ENCODE measurements at places on chromosomes 4 and X.
A peak's percentile ranks its signal among the peaks of the same experiment; 100 is the strongest.

DNA sequence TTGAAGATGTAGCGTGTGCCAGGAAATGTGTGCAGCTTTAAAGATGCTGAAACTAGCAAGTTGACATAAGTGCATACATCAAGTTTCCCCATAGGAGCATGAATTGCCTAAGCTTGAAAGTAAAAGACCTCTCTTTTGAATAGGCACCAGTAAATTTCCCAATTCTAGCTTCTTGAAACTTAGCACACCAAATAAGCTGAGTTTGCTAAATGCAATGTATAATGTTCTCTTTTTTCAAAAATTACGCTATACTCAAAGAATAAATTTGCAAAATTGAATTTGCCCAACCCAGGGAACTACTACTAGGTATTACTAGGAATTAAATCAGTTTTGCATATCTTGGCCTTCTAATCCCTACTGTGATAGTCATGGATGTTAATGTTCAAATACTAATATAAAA, 923.9 kb upstream of the LCORL start:
- DNase-seq, result no peak

DNA sequence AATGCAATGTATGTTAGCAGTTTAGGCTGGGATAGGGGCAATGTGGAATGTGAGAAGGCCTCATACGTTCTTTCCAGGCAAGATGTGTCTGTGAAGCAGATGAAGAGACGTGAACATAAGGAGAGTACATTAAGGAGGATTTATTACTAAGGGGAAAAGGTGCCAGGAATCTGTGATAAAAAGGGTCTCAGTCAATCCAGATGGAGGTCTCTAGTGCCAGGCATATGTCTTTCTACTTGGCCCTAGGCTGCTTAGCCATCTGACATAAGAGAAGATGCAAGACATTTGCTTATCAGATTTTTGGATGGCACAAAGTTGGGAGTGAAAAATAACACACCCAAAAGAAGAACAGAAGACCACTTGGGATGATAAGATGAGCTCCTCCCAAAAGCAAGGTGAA, 93.0 kb upstream of the PRKG2 start:
- DNase-seq, result no peak

GRCh38 chr4:106493086-106493485, 124.5 kb upstream of the GIMD1 start:
- no peak for DNase-seq

GRCh38 chrX:44228621-44229020, 114.9 kb downstream of the EFHC2 start:
- DNase-seq, result no peak

DNA sequence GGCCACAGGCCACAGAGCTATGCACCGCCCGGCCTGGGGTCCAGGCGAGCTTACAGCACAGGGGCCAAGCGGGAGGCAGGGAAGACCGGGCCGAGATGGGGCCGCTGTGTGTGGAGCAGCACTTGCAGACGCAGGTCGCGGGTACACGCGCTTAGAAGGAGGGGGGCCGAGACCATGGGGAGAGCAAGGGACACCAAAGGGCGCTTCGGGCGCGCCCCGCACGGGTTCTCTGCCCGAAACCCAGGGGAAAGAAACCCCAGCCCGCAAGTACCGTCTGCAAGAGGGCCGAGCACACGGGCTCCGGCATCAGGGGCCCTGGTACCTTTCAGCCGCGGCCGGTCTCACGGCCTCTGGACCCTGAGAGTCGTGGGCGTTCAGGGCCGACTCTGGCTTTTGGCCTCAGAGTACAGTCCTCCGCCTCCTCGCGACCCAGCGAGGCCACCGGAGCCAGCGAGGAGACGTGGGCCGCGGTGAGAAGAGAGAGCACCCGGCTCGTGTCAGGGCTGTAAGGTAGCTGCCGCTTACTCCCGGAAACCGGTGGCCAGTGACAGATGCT, 342 bp downstream of the EOLA2 start:
- DNase-seq, result no peak

DNA sequence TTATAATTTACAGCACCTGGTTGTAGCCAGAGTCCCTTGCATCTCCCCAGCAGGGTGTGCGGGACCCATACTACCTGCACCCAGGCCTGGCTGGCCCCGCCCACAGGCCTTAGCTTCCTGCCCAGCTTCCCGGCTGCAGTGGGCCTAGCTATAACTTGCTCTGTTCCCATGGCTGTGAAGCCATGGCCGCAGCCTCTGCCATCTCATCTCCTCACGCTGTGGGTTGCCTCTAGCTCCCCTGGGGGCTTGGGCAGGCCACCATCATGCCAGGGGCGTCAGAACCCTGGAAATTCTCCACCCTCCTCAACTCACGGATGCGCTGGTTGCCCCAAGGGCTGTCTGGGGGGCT, 26.1 kb upstream of the SORBS2 start:
- no peak for DNase-seq

- DNase-seq, result no peak
These were observed 22.4 kb upstream of the STIM2 start for GRCh38 chr4:26837993-26838842.

GRCh38 chr4:181350615-181351415, 892.4 kb upstream of the TENM3 start:
- DNase-seq, result no peak

DNA sequence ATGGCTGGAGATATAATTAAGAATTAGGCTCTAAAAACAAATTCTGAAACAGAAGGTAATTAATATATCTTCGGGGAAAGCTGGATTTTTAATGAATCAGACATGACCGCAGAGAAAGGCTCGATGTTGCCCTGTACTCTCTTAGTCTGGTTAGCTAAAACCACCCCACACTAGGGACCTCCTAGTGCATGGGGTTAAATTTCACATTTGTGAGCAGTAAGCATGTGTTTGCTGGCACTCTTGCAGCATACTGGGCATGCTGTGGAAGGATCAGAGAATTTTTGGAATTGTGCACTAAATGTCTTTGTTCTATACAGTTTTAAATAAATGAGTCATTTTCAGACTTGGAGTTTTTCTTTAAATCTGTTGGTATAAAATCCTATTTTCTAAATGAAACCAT, 475.6 kb upstream of the FTHL17 start:
- no peak for DNase-seq

GRCh38 chr4:121799867-121800501, 1.1 kb upstream of the EXOSC9 start:
- no peak for DNase-seq

DNA sequence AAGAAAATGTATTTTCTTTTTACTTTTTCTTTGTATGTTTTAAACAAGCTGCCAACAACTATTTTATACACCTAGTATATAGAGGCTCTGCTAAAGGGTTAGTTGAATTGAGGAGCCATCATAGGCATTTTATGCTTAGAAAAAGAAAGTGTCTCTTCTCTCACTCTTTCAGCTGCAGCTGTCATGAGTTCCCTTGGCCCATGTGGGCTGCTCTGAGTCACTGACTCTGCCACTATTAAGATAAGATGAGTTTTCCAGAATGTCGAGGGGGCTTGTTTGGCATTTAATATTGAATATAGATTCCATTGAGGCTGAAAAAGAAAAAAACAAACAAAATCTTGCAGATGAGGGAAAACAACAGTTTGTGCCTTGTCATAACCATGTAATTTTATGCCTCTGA, 126.0 kb upstream of the PAQR3 start:
- DNase-seq, result no peak

GRCh38 chr4:25180524-25181131, 20.4 kb upstream of the SEPSECS start:
- no peak for DNase-seq

GRCh38 chr4:151700566-151701316, 60.1 kb downstream of the GATB start:
- no peak for DNase-seq

- DNase-seq, result no peak
These were observed 48.8 kb downstream of the AFAP1 start for GRCh38 chr4:7890635-7891393.

GRCh38 chr4:85555206-85555605, 80.3 kb downstream of the ARHGAP24 start:
- DNase-seq, result no peak

DNA sequence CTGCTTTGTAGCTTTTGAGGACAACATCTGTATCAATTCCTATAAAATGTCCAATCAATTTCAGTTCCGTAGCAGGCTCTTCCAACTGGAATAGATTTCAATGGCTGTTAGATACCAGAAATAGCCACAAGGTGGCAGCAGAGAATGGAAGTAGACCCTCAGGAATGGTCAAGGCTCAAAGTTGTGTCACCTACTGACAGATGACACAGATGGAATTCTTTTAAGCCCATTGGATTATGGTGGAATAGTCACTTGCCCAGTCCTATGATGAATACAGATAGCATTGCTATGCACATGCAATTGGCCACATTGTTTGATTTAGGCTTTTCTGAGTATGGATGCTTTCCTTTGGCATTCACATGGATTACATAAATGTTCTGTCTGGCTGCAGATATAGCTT, 130.4 kb upstream of the RADX start:
- no peak for DNase-seq

GRCh38 chr4:100836929-100837328, 319.1 kb upstream of the EMCN start:
- no peak for DNase-seq

DNA sequence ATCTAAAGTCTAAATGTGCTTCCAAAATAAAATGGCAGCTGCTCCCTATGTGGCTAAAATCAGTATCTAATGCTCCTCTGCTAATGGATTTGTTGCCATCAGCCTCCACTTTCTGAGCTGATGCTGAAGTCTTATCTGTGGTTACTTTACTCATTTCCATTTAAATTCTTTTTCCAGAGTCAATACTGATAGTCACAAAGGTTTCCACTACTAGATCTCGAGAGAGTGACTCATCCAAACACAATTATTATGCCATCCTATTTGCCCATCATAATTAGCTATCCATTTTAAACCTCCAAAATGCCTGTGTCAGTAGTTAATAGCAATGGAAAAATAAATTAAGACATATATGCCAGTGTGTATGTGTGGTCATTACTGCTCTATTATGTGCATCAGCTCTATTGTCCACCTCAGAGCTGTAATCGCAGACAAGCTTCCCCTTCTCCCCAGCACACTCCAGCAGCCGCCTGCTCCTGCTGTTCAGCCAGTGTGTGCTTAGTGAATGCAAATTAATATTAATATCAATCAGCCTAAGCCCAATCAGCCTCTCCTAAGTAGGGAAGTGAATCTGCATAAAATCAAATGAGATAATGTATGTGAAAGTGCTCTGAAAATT, 199.8 kb upstream of the ZIC3 start:
- no peak for DNase-seq

GRCh38 chrX:110163488-110163887, 154.4 kb downstream of the AMMECR1 start:
- no peak for DNase-seq

- DNase-seq, result peak; percentile 3
These were observed 250.5 kb downstream of the TECRL start for GRCh38 chr4:64158648-64159326.

DNA sequence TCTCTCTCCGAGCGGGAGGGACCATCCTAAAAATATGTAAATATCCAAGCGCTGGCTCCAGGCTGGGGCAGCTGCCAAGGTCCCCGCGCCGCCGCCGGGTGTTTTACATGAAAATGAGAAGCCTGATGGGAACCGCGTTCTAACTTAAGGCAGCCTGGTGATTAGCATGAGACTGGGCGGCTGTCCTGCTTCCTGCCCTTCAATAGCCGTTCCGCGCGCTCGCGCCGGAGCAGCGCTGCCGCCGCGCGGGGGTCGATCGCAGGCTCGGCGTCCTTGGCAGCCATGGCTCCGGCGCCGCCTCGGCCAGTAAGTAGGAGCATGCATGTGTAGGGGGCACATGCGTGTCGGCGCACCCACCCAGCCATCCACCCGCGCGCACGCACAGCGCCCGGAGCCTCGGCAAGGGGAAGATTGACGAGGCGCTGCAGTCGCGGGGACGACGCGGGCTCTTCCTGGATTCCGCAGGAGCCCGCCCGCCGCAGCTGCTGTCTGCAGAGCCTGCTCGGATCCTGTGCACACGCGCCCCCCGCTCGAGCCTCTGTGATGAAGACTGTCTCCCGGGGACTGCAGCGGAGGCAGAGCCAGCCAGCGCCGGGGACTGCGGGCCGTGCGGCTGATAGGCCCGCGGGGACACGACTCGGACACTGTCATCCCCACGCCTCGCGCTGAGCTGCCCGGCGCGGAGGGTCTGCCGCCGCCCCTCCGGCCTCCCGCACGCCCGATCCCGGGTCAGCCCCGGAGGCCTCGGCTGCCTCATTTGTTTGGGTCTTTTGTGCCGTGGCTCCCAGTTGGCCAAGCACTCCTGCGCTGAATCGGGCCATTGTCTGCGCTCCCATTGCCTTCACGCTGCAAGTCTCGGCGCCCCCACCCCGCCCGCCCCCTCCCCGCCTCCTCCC, 734 bp downstream of the STOX2 start:
- peak; percentile 0 for DNase-seq

GRCh38 chr4:14069886-14070285, 442.4 kb upstream of the BOD1L1 start:
- no peak for DNase-seq

- no peak for DNase-seq
These were observed 137.4 kb upstream of the MAMLD1 start for GRCh38 chrX:150225756-150226155.

- no peak for DNase-seq
These were observed 567.6 kb upstream of the SLIT2 start for GRCh38 chr4:19684084-19684483.

GRCh38 chr4:8731364-8731763, 138.8 kb downstream of the CPZ start:
- no peak for DNase-seq

DNA sequence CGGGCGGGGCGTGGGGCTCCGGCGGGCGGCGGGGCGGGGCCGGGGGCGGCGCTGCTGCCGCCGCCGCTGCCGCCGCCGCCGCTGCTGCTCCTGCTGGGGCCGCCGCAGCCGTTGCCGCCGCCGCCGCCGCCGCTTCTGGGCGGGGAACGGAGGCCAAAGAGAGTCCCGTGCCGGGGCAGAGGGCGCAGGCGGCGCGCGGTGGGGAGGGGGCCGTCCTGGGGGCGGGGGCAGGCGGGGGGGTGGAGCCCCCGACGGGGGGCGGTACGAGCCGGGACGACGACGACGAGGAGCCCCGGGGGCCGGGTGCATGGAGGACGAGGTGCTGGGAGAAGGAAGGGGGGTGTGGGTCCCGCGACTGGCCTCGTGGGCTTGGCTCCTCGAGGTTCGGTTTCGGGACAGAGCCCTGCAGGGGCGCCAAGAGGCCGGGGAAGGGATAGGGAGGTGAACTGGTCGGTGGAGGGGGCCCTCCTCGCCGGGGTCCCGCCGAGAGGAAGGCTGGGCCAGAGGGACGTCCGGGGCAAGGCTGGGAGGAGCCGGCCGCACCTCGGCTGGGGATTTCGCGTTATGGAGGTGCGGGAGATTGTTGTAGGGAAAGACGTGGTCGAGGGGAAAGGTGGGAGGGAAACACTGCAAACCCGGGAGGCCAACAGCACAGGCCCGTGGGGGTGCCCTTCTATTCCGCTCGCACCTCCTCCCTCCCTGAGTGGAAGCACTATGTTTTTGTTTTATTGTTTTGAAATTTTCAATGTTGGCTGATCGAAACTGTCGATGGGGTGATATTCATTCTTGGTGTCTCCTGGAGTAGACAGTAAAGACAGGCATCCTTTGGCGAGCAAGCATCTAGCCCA, 1.9 kb downstream of the BCORL1 start:
- DNase-seq, result no peak

GRCh38 chr4:77600521-77601451, 4.8 kb upstream of the CXCL13 start:
- no peak for DNase-seq

Measured in activated CD4-positive, alpha-beta T cell treated with anti-CD3 and anti-CD28 coated beads for 24 hours (primary cell).